Left lobe of liver (tissue), 2 donors: ENCODE measurements at places on chromosomes 3 and 15. TPM values are rescaled to one million over a fixed set of nuclear protein-coding genes. Genes with fewer than 3 reads are reported as not detected.
A peak's percentile ranks its signal among the peaks of the same experiment; 100 is the strongest.

GRCh38 chr3:51395493-51396213, 4.6 kb downstream of the RBM15B start:
- peak; percentile 30 for DNase-seq

Gene SEC22C
- total RNA-seq = 14.2 TPM

Gene ZCWPW2
- 0.30 TPM for total RNA-seq

GRCh38 chr3:38519651-38520050, 23.5 kb downstream of the EXOG start:
- no peak for DNase-seq

DNA sequence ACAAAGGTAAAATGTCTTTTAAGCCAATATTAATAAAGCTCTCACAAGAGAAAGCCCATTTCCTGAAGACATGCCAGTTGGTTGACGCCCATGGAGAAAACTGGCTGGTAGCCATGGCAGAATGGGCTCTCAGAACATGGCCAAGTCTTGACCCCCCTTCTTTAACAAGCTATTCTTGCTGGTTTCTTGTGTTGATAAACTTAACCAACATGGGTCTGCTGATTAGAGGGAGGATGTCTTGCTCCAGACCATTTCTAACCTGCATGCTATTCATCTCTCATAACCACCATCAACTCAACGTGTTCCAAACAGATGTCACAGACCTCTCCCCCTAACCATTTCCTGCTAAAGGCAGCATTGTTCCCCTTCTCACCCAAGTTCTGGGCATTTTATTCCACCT, 25.7 kb downstream of the NTRK3 start:
- DNase-seq = no peak

Gene UROC1
- total RNA-seq = 112 TPM

DNA sequence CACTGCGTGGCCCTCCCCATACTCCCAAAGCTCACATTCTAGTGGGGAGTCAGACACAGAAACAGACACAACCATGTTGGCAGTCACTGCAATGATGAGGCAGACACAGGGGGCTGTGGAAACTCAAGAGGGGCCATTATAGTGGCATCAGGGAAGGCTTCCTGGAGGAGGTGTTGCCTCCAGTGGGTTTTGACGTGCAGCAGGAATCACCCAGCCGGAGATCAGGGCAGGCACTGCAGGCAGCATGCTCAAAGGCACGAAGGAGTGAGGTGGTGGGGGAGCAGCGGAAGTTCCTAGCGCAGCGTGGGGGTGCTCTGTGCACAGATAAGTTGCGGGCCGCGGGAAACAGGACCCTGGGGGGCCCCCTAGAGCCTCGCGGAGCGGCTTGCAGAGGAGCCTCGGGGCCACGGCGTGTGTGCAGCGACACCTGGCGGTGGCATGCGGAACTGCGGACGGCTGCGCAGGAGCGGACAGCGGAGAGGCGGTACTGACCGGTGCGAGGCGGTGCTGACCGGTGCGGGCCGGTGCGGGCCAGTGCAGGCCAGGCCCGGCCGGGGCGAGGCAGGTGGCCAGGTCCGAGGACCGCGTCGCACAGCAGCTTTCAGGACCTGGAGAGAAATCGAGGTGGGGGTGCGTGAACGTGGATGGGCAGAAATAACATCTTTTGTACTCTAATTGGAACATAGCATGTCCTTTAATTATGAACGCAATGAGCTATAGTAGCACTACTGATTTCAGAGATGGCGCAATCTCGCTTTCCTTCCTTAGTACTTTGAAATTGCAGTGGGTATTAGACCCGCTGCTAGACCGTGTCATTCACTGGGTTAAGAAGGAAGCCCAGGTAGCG, 101.5 kb downstream of the FBLN2 start:
- DNase-seq = peak; percentile 81
